Gastroesophageal sphincter (tissue), 4 donors: ENCODE measurements at places on chromosomes 3 and 15. TPM values are rescaled to one million over a fixed set of nuclear protein-coding genes. Genes with fewer than 3 reads are reported as not detected.

The GOLGA8T gene
- total RNA-seq: not detected

GRCh38 chr3:149015393-149015792, 24.1 kb downstream of the GYG1 start:
- ATAC-seq: no peak

The TPRG1 gene
- 1.3 TPM for total RNA-seq

DNA sequence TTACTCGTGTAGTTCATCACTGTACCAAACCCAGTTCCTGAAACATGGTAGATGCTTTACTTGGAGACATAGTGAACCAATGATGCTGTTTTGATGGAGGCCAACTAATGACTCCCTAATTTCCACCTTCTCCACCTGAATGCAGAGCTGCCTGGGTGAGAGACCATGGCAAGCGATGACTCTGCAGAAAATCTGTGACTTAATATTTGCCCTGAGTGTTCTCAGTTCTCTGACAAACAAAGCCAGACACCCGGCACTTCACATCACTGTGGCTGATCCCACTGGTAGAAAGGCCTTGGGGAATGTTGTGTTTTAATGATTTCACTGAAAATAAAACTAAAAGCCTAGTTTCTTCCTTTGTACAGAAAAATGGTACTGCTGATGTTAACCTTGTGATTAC, 39.5 kb upstream of the UBE3A start:
- no peak for ATAC-seq

DNA sequence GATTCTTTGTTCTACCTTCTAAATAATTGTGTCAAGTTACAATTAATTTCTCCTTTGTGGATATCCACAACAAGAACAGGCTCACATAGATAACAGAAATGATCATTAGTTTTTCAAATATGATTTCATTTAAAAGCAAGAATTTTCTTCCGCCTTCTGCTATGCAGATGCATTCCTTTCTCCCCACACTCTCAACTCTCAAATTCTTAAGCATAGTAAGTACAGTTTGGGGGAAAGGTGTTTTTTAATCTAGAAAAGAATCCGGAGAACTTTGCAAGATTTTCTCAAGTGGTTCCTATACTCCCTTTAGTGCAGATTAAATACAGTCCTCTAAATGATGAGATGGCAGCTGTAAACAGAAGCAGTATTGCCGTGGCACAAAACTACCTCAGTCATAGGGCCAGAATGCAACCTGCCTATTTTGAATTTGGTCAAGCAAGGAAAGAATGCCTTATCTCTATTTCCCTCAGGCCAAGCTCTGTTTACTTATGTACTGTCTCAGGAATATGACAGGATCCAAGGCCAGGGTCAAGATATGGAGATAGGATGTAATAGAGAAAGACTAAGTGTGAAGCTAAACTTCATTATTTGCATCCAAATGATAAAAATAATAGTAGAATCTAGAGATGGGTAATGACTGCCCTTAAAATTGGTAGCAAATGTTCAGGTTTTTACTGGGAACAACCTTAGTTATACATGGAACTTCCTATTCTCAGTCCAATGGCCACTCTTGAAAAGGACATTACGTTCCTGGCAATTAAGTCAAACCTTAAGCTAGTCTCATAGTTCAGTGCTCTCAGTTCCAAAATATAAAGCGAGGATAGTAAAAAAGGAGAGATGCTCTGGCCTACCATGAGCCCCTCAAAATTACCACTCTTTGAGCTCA, 77.3 kb upstream of the PHLDB2 start:
- ATAC-seq: no peak
